Heart right ventricle (tissue), 16 donors: ENCODE measurements at places on chromosomes 4 and X. TPM values are rescaled to one million over a fixed set of nuclear protein-coding genes. Genes with fewer than 3 reads are reported as not detected.

DNA sequence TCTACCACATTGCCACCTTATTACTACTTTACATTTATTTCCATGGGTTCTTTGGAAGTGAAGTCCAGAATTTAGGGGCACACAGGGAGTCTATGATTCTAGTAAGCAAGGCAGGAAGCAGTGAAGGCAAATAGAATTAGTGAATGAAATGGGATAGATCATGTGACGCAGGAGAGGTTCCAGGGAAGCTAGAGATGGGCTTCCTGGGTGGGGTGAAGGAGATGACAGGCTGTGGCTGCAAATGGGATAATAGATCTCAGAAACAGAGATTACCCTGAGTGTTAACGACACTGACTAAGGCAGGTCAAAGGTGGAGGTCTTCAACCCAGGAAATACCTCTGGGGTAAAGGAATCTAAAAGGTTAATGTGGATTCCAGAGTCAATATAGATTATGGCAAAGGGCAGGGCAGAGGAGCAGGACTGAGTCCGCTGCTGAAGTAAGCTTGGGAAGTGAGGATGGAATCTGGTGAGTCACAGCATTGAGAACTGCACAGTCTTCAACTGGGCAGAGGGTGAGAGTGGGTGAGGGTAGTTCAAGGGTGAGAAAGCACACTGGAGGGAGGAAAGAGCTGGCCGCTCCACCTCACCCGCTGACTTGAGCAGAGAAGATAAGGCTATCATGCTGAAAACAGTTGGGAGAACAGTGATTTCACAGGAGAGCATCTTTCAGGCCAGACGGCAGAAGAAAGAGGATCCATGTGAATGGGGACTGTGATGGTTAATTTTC, 70.8 kb downstream of the ANXA3 start:
- no peak for DNase-seq
- no peaks in the 10 kb centered on the region for H3K36me3 ChIP-seq
- H3K4me3 ChIP-seq = no peak overlapping the region
- H3K27ac ChIP-seq = no peak overlapping the region

DNA sequence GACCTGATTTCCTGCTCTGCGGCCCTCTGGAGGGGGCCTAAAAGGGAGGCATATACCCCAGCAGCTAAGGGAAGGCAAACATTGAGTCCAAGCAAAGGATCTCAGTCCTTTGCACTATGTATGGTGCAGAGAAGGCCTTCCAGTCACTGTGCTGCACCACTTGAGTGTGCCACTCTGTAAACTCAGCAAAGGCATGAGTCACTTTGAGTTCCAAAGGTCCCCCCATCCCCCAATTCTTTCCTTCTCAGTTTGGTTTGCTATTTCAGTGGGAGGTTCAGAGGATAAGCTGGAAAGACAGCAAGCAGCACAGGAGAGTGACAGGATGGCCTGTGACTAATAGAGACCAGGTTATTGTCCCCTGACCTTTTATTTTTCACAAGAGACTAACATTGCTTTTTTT, 131.3 kb downstream of the FHDC1 start:
- no peak overlapping the region for H3K27ac ChIP-seq
- no peak for DNase-seq
- no peak overlapping the region for H3K4me3 ChIP-seq
- H3K4me1 ChIP-seq = no peaks in the 10 kb centered on the region

GRCh38 chr4:161486461-161486860, 677.3 kb downstream of the FSTL5 start:
- no peak overlapping the region for H3K27ac ChIP-seq
- no peak for DNase-seq
- no peaks in the 10 kb centered on the region for H3K4me1 ChIP-seq
- H3K4me3 ChIP-seq = no peak overlapping the region

DNA sequence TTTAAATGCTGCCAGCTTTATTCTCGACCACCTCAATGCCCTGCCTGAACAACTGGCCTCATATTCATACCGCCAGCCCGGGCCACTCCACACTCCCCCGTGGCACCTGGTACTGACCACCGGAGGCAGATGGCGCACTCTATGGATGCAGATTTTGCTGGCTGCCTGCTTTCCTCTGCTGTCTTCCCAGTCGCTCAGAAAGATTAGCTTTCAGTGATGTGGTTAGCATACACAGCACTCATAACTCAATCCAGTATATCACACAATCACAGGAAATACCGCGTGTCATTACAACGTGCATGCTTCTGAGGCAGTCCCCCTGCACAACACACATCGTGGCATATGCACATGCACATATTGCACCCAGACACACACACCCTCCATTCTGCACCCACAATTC, 147.2 kb upstream of the BCOR start:
- H3K36me3 ChIP-seq = no peaks in the 10 kb centered on the region
- peaks cover 13% of the 10 kb centered on the region for H3K27me3 ChIP-seq
- H3K4me1 ChIP-seq = no peaks in the 10 kb centered on the region

DNA sequence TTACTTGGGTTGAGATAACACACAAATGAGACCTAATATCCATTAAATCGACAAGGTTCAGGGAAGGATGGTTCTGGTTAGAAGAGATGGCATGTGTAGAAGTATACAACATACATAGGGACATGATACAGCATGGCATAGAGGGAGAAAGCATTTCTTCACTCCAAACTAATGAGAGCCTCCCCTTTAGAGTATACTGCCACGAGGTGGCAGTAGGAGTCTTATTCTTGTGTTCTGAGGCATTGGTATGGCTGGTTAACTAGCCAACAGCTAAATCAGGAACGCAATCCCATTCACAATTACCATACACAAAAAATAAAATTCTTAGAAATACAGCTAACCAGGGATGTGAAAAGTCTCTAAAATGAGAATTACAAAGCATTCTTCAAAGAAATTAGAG, 29.1 kb upstream of the TRO start:
- DNase-seq = peak; percentile 13
- H3K4me1 ChIP-seq = no peaks in the 10 kb centered on the region
- H3K4me3 ChIP-seq = no peak overlapping the region
- no peaks in the 10 kb centered on the region for H3K36me3 ChIP-seq
- no peak overlapping the region for H3K27ac ChIP-seq

DNA sequence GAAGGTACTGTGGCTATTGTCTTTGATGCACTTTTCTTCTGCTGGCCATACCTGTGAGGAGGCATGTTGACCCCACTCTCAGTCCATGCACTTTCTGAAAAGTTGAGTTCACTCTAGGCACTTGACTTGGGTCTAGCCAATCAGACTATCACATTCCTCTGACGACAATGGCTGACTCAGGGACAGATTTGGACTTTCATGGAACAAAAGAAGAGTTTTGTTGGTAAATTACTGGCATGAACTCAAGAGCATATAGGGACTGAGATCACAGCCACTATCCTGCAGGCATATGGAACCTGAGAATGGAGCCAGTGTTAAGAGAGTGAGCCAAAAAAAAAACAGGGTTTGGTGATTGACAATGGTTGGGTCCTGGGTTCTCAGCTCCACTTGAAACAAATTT, 24.6 kb upstream of the CXCL6 start:
- no peak overlapping the region for H3K27ac ChIP-seq
- no peaks in the 10 kb centered on the region for H3K27me3 ChIP-seq
- DNase-seq = no peak
- no peak overlapping the region for H3K4me3 ChIP-seq
- H3K36me3 ChIP-seq = no peaks in the 10 kb centered on the region

DNA sequence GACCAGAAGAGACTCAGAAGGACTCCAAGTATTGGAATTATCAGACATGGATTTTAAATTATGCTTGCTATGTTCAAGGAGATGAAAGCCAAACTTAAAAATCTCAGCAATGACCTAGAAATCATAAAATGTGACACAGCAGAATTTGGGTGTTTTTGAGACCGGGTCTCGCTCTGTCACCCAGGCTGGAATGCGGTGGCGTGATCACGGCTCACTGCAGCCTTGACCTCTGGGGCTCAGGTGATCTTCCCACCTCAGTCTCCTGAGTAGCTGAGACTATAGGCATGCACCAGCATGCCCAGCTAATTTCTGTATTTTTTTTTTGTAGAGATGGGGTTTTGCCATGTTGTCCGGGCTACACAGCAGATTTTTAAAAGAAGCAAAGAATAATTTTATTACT, 12.7 kb downstream of the TAB3 start:
- H3K4me3 ChIP-seq = no peak overlapping the region
- H3K4me1 ChIP-seq = peaks cover 11% of the 10 kb centered on the region
- no peak for DNase-seq
- no peaks in the 10 kb centered on the region for H3K36me3 ChIP-seq
- H3K27me3 ChIP-seq = no peaks in the 10 kb centered on the region

DNA sequence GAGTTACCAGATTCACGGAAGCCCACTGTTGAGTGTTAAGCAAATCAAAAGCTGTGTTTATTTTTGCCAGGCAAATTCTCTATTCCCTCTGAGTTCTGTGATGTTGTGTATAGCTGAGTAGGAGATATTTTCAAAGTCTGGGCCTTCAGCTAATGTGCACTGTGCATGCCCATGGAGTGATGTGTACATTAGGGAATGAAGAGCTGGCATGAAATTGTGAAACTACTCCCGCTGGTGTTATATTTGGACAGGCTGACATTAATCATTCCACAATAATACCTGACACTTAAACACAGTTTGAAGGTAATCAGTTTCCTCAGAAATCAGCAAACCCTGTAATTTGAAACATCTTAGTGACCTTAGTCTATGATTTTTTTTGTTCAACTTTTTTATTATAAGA, 88.1 kb upstream of the MBNL3 start:
- H3K27ac ChIP-seq = no peak overlapping the region
- no peaks in the 10 kb centered on the region for H3K36me3 ChIP-seq
- H3K27me3 ChIP-seq = no peaks in the 10 kb centered on the region
- H3K4me1 ChIP-seq = no peaks in the 10 kb centered on the region
- H3K4me3 ChIP-seq = no peak overlapping the region

- no peaks in the 10 kb centered on the region for H3K4me1 ChIP-seq
- H3K36me3 ChIP-seq = no peaks in the 10 kb centered on the region
- H3K27me3 ChIP-seq = no peaks in the 10 kb centered on the region
- no peak overlapping the region for H3K27ac ChIP-seq
Measured at GRCh38 chrX:22660756-22661155, 339.0 kb upstream of the DDX53 start.

DNA sequence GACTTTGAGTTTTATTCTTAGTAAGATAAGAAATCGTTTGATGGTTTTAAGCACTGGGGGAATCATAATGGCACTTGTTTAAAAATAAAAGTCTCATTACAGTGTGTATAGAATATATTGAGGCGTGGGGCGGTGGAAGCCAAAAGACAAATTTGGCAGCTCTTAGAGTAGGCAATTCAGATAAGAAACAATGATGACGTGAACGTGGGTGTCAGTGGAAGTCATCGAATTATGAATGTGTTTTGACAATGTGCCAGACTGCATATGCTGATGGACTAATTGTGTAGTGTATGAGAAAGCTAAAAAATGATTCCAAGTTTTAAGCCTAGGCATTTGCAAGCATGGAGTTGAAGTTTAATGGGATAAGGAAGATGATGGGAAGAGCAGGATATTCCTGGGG, 35.8 kb downstream of the SPANXD start:
- no peaks in the 10 kb centered on the region for H3K36me3 ChIP-seq
- no peak for DNase-seq
- no peaks in the 10 kb centered on the region for H3K4me1 ChIP-seq
- no peaks in the 10 kb centered on the region for H3K27me3 ChIP-seq

DNA sequence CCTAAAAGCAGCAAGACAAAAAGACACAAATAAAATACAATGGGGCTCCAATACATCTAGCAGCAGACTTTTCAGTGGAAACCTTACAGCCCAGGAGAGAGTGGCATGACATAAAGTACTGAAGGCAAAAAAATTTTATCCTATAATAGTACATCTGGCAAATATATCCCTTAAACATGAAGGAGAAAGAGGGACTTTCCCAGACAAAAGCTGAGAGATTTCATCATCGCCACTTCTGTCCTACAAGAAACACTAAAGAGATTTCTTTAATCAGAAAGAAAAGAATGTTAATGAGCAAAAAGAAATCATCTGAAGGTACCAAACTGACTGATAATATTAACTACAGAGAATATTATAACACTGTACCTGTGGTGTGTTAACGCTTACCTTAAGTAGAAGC, 86.4 kb downstream of the ANKRD17 start:
- no peak overlapping the region for H3K27ac ChIP-seq
- no peak for DNase-seq
- H3K4me1 ChIP-seq = no peaks in the 10 kb centered on the region

- no peaks in the 10 kb centered on the region for H3K36me3 ChIP-seq
- H3K27ac ChIP-seq = no peak overlapping the region
- no peak overlapping the region for H3K4me3 ChIP-seq
- no peaks in the 10 kb centered on the region for H3K27me3 ChIP-seq
Measured at GRCh38 chr4:13920111-13920875, 292.8 kb upstream of the BOD1L1 start.

- no peak for DNase-seq
- H3K27ac ChIP-seq = no peak overlapping the region
- H3K27me3 ChIP-seq = no peaks in the 10 kb centered on the region
Measured at GRCh38 chr4:156201050-156201449, 247.4 kb upstream of the CTSO start.

DNA sequence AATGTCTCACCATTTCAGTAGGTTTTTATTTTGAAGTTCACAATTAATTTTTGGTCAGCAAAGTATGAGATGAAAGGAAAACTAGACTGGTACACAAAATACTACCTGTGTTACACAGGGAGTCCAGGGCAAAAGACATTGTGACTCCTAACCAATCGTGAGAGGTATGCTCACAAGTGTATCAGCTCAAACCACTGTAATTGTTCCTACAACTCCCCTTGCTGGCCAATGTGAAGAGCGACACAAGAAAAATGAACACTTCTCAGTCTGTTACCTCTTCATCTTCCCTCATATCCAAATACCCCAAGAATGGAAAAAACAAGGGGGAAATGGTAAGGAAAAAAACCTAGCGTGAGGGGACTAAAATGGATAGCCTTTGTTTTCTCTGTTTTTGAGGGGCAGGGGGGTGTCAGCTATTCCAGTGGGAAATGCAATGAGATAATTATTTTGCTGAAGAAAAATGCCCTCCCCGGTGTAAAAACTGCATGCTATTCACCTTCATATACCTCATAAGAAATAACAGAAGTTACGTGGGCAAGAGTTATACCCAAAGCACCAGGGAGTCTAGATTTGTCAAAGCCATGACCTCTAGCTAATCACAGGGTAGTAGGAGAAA, 30.6 kb upstream of the NSUN7 start:
- H3K4me1 ChIP-seq = no peaks in the 10 kb centered on the region
- H3K27me3 ChIP-seq = peaks cover 2% of the 10 kb centered on the region

DNA sequence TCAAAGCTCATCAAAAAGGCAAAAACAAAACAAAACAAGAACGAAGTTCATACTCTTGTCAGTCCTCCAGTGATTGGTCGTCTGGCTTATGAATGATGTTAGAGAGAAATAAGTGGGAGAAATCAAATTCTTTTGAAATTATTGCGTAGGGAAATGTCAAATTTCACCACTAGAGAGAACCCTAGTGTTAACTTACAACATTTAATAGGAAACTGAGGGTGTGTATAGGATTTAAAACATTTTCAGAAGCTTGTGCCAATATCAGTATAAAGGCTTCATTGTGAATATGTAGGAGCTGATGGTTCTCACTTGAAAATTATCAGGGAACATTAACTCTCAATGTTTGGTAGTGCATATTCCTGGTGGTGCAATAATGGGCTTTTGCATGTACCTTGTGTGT, 17.4 kb downstream of the ADH6 start:
- DNase-seq = no peak
- no peaks in the 10 kb centered on the region for H3K27me3 ChIP-seq
- no peak overlapping the region for H3K4me3 ChIP-seq
- H3K36me3 ChIP-seq = no peaks in the 10 kb centered on the region

Gene SFRP2
- 0.75 TPM for total RNA-seq

Gene SPOCK3
- total RNA-seq = not detected

Gene TEX13D
- not detected for total RNA-seq

Gene METTL14
- 28.6 TPM for total RNA-seq

Gene DDX53
- total RNA-seq = not detected

Gene FMR1NB
- not detected for total RNA-seq

Gene TENM3
- total RNA-seq = 2.6 TPM

Gene DCAF8L2
- total RNA-seq = not detected

Gene TEX11
- not detected for total RNA-seq

Gene MAMLD1
- 2.2 TPM for total RNA-seq
